Stimulated activated CD8-positive, alpha-beta memory T cell treated with anti-CD3 and anti-CD28 coated beads, Interleukin-15, amount 100 ng/mL, for 24 hours (primary cell): ENCODE measurements at places on chromosomes 6 and 20.

DNA sequence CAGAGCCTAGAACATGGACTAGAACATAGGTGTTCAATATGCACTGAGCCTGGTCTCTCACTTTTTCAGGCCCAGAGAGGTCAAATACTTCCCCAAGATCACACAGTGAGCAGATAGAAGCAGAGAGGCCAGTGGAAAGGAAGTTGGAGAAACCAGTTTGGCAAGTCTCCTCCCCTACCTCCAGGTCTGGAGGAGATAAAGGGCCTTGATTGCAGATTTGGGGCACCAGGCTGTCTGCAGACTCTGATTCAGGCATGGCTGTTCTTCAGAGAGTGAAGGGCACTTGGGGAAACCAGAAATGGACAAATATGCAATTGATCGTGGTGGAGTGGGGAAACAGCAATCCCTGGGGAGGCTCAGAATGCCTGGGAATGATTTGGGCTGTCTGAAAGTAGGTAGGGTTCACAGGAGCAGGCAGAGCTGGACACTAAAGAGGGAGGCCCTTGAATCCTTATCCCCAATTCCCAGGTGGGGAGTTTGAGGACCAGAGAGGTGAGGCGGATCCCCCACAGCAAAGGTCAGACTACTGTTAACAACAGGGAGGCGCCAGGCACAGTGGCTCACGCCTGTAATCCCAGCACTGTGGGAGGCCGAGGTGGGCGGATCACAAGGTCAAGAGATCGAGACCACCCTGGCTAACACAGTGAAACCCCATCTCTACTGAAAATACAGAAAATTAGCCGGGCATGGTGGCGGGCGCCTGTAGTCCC, 2.3 kb downstream of the PEDS1 start:
- DNase-seq: no peak

DNA sequence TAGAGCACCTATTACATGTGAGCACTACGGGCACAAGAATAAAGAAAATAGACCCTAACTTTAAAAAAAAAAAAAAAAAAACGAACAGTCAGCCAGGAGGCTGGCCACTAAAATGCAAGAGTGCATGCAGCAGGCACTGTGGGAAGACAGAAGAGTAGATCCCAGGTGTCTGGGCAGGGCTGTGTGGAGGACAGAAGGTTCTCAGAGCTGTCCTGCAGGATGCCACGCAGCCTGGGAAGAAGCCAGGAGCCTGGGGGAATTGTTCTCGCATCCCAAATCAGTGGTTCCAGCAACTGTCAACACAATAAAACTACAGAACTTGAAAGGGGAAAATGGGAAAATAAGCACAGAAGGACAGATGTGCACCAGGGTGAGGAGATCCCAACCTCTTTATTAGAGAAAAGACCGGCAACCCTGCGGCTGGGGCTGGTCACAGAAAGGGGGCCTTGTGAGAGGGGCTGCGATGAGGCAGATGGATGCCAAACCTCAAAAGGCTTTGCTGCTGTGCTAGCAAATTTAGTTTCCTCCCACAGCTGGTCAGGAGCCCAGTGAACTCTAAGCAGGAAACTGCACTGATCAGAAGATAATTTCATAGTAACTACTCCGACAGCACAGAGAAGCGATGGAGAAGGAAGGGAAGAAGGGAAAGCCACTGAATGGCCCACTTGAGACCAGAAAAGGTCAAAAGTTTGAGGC, 30.9 kb downstream of the MAP3K5 start:
- no peak for DNase-seq

DNA sequence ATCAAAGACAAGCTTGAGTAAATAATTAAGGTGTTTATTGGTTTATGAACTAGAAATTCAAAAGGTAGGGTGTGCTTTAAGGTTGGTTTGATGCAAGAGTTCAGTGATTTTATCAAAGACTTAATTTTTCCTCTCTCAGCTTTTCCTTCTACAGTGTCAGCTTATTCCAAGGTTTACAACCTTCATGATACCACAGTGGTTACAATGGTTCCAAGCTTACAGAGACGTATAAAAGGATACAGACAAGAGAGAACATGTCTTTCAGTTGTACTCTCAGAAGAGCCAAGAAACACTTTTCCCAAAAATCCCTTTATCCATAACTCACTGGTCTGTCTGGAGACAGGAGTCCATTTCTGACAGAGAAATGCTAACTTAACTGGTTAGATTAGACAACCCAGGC, 93.5 kb upstream of the LOC128125822 start:
- no peak for DNase-seq

DNA sequence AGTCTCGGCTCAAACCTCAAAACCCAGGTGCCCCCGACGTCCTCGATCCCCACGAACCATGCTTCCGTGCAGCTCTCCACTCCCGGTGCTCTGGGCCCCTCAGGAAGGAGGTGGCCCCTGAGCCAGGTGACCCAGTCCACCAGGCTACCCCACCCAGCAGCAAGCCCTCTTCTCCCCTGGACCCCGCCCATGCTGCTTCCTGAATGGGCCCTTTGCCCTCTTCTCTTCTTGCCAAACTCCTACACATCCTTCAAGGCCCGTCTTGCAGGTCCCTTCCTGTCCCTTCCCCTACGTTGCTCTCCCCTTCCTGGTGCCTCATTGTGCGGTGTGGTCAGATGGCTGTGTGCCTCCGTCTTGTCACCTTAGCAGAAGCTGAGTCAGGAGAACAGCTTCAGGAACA, 3.4 kb upstream of the GATA5 start:
- DNase-seq: no peak

DNA sequence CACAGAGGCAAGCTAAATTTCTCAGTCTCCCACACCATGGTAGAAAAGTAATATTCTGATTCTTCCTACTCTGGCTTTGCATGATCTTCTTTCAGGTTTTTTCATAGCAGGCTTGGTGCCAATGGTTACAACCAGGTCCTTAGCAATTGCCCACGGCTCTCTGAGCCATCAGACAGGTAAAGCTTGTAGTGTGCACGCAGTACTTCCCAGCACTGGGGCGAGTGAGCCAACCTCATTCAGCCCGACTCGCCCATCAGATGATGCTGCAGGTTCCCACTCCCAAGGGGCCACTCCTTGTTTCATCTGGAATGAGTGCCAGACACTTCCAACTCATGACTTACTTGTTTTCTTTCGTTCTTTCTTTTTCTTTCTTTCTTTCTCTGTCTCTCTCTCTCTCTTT, 78.3 kb downstream of the PERP start:
- DNase-seq: no peak
